Right kidney (tissue), 9 donors: ENCODE measurements at places on chromosomes 5 and 9.

- peak; percentile 27 for DNase-seq
These were observed 10.4 kb downstream of the AMACR start for GRCh38 chr5:33997331-33997983.

DNA sequence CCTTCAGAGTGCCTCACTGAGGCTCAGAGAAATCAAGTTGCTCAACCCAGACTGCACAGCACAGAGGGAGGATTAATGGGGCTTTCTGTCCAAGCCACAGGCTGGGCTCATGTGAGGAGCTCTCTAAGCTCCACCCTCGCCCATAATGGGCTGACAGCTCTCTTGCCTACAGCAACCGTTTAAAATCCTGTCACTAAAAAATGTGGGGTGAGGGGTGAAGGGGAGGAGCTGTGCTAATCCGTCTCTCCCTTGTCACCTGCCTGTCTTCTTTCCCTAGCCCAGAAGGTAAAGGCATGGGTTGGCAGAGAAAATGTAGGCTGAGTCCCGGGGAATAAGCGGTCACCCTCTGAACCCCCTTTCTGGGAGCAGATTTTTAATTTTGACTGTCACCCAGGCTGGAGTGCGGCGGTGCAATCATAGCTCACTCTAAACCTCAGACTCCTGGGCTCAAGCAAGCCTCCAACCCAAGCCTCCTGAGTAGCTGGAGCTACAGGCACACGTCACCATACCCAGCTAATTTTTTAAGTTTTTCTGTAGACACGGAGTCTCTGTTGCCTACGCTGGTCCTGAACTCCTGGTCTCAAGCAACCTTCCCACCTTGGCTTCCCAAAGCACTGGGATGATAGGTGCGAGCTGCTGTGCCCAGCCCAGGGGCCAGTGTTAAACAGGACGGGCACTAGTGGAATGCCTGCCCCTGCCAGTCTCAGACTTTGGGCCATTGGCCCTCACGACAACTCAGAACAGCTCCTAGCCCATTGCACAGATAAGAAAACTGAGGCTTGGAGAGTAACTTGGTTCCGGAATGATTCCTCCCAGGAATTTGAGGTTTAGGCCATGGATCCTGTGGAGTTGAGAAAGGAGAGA lies 89.5 kb downstream of the LMX1B start:
- no peak for DNase-seq

DNA sequence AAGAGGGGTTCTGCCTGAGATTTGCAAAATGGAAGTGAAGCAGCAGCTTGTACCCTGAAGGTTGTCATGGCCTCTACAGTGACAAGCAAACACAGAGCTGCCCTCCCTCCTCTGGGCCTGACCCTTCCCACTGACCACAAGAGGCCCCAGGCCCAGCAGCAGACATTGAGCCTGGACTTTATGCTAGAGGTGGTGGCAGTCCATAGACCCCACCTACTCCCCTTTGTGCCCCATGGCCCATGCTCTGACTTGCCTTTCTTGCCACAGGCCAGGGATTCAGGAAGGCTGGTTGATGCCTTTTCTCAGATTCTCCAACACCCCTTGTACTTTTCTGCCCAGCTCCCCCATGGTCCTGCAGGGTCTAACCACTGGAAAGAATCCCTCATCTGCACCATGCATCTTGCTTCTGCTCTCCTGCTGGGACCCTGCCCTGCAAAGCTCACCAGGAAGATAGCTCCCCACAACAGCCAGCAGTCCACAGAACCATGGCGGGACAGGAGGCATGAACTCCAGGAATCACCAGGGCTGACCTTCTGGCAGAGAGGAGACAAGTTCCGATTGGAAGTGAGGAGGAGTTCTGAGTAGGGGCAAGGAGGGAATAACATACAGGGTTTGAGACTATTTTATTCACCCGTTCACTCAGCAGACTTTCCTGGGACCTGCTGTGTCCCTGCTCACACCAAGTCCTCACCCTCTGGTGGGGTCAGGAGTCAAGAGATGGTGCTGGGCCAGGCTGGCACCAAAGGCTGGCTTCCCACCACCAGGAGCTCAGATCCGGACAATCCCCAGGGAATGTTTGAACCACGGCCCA lies 263.8 kb downstream of the SYK start:
- DNase-seq, result no peak

DNA sequence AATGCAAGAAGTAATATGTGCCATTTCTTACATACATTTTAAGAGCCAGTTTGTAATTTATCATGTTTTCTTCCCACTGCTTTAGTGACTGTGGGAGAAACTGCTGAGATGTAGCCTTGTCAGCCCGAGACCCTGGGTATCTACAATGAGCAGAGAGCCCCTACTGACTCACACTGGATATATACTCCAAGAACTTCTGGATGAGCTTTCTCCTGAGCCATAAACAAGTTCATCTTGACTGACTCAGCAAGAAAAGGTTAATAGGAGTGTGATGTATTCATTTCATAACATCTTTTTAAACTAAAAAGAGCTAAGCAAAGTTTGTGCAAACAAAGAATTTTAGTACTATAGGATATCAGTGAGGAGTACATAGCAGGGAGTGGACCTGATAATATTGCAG lies 182.5 kb downstream of the EDIL3 start:
- DNase-seq, result no peak

DNA sequence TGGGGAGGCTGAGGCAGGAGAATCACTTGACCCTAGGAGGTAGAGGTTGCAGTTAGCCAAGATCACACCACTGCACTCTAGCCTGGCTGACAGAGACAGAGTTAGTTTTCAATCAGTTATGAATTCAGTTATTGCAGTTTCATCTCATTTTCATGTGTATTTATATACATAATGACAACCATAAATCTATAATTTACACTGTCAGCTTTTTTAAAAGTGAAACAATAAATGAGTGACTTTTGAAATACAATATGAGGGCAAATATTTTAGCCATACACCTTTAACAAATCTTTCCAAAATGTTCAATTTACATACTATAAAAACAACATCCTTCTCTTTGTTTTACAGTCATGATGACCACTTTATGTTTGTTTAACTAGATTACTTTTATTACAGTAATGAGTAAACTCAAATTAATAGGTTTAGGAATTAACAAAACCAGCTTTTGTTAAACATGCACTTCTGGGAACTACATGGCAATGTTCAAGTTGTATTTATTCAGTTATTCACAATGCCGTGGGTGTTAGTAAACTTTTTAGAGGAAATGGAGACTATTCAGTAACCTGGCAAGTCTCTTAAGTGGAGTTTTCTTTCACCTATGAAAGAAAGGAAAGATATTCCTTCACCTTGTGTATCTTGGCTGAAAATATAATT lies 12.7 kb downstream of the TYRP1 start:
- DNase-seq, result no peak

GRCh38 chr5:78753093-78753531 lies 104.5 kb upstream of the LHFPL2 start:
- DNase-seq, result no peak

DNA sequence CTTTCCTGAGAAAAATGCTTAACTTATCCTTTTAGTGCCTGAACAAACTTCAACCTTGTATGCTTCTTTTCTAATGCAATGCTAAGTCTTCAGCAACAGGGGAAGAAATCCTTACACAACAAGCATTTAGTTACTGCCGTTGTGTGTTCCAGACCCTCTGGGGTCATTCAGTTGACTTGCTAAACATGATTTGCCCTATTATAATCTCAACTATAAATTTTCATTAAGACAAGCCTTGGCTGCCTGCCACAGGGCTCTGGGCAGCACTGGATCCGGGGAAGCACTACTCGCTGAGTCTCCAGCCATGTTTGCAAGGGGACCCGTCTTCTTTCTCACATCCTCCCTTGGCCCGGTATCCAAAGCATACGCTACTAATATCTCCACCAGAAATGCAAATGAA lies 58.1 kb downstream of the PTCH1 start:
- DNase-seq, result peak; percentile 37

GRCh38 chr5:756171-756570 lies 28.4 kb downstream of the ZDHHC11B start:
- DNase-seq, result no peak

- no peak for DNase-seq
These were observed 21.3 kb upstream of the KIF12 start for GRCh38 chr9:114120192-114121014.

GRCh38 chr9:15867988-15868387 lies 315.1 kb downstream of the CCDC171 start:
- DNase-seq, result no peak
